ENCODE measurements at places on chromosomes 4 and X.

DNA sequence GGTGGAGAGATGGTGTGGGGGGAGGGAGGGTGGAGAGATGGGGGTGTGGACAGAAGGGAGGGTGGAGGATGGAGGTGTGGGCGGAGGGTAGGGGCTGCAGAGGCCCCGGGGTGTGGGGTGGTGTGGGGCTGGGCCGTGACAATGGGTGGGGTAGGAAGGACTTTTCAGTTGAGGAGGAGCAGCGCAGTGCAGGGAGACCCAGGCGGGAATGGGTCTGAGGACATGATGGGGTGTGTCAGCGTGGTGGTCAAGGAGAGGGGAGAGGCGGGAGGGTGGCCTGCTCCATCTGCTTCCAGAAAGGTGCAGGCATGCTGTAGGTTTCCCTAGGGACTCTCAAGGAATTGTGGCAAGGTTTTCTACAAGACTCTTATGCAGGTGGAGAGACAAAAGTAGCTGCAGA lies 48.9 kb downstream of the RGS12 start:
- no peak for DNase-seq

GRCh38 chr4:54215379-54216077 lies 13.6 kb upstream of the PDGFRA start:
- no peak for DNase-seq

DNA sequence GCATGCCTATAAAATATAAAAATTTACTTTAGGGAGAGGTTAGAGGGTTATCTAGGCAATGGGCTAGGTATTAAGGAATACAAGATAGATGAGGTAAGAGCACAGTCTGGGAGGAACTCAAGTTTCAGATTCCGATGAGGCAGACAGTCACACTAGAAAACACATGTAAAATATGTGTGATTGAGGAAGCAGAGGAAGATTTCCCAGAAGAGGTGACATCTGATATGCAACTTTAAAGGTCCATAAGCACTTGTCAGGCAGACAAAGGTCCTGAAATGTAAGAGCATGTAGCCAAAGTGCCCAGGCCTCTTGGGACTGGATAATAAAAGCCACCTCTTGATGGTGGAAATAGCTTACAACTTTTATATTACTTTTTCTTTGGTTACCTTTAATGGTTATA lies 81.1 kb upstream of the AADAT start:
- DNase-seq = no peak

DNA sequence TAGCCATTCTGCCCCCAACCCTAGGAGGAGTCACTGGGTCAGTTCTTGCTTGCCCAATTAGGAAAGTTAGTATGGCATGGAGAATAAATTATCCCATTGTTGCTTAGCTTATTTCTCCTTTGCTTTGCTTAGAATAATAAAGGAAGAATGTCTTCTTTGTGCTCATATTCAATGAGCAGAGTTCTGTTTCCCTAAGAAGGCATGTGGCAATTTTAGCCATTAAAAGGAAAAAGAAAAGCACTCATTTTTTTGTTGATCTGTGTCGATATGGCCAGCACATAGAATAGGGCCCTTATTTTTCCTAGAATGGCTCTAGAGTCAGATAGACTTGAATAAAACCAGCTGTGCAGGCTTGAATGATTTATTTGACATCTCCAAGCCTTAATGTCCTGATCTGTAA lies 166.4 kb upstream of the PPARGC1A start:
- no peak for DNase-seq

GRCh38 chr4:123444290-123444731 lies 47.7 kb downstream of the SPRY1 start:
- DNase-seq = no peak

GRCh38 chr4:25919676-25920075 lies 5.7 kb downstream of the SMIM20 start:
- no peak for DNase-seq

DNA sequence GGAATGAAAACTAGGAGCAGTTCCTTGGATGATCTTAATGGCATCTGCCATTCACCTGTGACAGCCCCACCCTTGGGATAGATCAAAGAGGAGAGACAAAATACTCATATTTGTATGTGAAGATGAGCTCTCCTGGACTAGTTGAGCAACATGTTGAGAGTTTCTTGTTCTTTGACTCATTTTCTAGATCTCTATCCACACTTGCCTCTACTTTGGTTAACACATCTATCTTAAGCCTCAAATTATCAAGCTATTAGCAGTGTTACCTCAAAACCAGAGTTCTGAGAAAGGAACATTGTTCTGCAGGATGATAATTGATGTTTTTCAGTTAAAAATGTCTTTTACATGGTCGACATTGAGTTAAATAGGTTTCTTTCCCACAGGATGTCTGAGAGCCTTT lies 94.2 kb upstream of the TEX13D start:
- no peak for DNase-seq

GRCh38 chrX:39729981-39730661 lies 367.6 kb downstream of the BCOR start:
- no peak for DNase-seq

- no peak for DNase-seq
Observed at GRCh38 chrX:31117266-31117665, 45.4 kb upstream of the FTHL17 start.

GRCh38 chr4:100317032-100317864 lies 127.0 kb upstream of the DDIT4L start:
- no peak for DNase-seq

GRCh38 chrX:102863735-102864134 lies 73.3 kb upstream of the RAB40AL start:
- peak; percentile 63 for DNase-seq

DNA sequence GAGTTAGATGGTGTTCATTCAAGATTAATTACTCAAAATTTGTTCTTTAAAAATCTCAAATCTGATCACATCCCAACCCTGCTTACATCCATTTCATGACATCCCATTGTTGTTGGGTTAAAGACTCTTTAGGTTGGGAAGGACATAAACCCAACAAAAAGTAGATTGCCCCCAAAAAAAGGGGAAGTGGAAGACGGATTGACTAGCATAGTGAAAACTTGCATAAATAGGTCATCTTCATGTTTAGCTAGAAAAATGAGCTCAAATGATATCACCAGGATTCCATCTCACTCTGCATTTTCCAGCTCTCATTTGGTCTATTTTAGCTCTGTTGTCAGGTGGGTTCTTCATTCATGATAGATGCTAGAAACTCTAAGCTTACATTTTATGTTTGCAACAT lies 18.5 kb upstream of the TET2 start:
- DNase-seq = no peak

- no peak for DNase-seq
Observed at GRCh38 chrX:38435130-38435529, 82.7 kb downstream of the OTC start.

DNA sequence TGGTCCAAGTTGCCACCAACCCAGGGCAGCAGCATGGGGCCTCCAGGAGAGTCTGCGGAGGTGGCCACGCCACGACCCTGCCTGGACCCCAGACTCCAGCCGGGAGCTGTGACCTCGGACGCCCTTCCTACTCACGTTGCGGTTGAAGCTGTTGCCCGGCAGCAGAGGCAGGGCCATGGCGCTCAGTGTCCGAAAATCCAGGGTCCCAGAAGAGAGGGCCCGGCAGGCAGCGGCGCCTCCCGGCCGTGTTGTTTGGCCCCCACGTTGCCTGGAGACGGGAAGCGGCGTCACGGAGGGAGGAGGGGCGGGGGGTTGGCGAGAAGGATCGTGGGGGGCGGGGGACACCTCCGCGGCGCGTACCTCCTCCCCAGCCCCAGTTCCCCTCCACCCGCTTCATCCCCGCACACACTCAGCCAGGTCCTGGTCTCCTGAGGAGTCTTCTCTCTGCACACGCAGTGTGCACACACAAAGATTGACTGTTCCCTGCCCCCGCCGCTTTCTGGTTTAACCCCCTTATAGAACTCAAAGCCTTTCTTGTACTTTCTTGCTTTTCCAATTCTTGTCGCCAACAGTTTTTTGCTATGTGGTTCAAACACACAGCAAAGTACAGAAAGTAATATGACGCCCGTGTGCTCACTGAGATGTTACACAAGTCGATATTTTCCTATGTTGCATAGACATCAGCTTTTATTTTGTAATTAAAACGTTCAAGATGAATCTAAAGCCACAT lies at the start of gene EFHC2:
Gene EFHC2 (minus strand): TSS at position 261 of the 730 bp plus-strand sequence. CDS start 84 bp downstream, at position 177.
- DNase-seq = peak; percentile 20

DNA sequence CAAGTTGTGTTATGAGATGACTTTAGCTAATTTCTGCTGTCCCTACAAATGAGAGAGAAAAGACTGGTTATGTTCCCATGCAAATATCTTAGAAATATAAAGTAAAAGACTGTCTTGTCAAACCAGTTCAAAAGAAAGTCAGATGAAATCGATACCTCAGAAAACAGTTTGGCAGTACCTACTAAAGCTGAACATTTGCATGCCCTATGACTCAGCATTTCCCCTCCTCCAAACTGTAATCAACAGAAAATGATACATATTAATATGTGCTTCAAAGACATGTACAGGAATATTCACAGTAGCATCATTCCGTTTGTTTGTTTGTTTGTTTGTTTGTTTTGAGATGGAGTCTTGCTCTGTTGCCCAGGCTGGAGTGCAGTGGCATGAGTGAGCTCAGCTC lies 90.3 kb downstream of the ARX start:
- no peak for DNase-seq

DNA sequence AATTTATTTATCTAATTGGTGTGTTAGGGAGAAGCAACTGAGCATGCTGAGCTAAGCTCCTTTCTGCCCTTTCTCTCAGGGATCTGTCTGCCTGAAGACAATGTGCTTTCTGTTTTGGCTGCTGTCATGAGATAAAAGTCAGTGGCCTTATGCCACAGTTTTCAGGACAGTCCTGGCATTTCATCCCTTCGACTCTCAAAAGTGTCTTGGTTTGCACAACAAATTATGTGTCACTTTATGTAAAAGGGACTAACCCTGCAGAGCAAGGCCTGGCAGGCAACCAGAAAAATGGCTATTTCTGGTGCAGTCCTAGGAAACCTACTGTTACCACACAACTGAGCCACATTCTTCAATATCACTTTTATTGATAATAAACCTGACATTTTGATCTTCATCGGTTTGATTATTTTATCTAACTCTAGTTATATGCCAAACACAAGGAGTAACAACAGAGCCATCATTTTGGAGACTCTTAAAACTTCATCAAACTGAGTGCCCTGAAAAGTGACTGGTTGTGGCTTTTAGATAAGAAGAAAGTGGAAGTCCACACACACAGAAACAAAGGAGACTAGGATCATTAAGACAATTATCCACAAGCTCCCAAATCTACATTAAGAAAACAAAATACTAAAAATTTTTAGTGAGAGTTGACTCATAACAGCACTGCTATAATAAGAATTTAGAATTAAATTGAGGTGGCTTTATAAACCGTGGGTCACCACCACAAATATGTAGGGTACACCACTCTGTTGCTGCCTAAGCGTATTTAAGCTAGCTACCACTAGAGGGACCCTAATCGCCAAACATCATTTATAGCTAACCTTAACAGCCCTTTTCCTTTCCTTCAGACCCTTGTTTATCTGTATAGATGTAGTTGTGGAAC lies 95.9 kb upstream of the PTPN13 start:
- DNase-seq = no peak

DNA sequence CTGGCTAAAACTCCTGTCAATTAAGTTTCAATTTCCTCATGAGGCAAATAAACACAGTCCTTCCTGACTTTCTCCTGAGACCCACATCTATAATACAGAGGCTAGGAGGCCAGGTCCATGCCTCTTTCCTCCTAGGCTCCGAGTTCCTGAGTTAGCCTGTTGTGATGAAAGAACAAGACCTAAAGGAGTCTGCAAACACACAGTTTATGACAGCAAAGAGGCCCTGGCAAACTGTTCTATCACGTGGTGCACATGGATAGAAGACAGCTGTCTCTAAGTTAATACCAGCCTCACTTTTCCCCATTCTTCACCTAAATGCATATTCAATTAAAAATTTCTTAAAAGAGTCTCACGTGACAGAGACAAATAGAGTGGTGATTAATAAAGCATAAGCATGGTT lies 145.2 kb downstream of the TET2 start:
- DNase-seq = no peak

- no peak for DNase-seq
Observed at GRCh38 chrX:31271615-31272471, 200.0 kb upstream of the FTHL17 start.

DNA sequence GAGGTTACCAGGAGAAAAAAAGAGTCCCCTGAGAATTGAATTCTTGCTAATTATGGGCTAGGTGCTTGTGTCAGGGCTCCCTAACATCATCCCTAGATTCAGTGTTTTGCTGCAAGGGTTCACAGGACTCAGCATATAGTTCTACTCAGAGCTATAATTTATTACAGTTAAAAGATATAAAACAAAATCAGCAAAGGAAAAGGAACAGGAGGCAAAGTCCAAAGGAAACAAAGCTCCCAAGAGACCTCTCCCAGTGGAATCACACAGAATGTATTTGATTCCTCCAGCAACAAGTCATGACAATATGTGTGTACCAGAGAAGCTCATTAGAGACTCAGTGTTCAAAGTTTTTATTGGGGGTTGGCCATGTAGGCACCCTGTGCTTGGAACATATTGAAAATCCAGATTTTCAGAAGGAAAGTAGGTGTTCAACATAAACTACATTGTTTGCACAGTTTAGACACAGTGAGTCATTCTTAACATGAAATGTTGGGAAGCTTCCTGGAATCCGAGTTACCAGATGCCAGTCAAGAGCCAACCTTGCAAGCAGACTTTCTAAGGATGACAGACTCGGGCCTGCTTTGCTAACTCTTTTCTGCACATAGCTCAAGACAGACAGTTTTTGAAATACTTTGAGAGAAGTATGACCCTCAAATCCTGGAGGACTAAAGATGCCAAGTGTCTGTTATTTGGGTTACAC lies 311.3 kb upstream of the EMCN start:
- no peak for DNase-seq

GRCh38 chr4:185039508-185040273 lies 21.4 kb downstream of the HELT start:
- DNase-seq = no peak

- no peak for DNase-seq
Observed at GRCh38 chr4:73452953-73453700, 17.1 kb downstream of the AFP start.

DNA sequence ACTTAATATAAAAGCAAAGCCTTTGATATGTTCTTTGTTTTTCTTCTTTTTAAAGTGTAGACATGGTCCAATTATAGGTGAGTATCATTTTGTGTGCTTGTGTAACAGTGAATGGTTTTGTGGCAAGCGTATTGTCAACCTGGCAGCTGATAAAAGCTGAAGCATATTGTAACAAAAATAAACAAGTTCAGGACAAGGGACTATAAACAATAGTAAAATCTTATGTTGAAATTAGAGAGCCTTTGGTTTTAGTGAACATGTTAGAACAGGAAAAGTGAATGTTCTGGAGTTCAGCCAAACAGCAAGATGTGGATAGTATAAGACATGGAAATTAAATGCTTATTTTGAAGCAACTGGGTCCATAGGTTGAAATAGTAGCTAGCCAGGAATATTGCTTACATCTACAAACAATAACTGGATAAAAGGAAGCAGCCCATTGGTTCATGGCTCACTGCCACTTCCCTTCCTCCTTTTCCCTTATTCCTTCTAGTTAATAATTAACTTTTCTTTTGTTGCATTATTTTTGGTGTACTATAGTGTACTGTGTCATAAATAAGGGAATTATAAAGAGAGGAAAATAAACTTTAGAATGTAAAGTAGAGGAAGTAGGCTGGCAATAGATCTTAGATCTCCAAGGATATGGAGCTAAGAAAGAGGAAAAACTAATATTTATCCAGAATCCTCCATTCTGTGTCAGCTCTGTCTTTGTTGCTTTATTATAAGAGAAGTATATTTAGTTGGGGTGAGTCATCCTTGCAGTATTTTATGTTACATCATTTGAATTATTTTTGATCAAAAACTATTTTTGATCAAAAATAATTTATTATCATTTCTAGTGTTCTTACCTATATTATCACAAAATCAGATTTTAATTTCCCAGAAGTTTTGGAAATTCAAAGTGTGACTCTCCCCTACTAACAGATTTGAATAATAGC lies 65.6 kb downstream of the MRPL1 start:
- DNase-seq = no peak

Measured in activated T-helper 1 cell treated with anti-CD3 and anti-CD28 coated beads, Interleukin-2, amount 50 U/mL, for 16 hours (primary cell).